ENCODE measurements at places on chromosomes 6 and 20.

GRCh38 chr6:84432619-84433018 is 205.2 kb upstream of the CEP162 start:
- no peak for DNase-seq

GRCh38 chr20:61968036-61968810 is 97.5 kb downstream of the TAF4 start:
- DNase-seq, result no peak

GRCh38 chr6:50724381-50725124 is 11.2 kb downstream of the TFAP2D start:
- no peak for DNase-seq

DNA sequence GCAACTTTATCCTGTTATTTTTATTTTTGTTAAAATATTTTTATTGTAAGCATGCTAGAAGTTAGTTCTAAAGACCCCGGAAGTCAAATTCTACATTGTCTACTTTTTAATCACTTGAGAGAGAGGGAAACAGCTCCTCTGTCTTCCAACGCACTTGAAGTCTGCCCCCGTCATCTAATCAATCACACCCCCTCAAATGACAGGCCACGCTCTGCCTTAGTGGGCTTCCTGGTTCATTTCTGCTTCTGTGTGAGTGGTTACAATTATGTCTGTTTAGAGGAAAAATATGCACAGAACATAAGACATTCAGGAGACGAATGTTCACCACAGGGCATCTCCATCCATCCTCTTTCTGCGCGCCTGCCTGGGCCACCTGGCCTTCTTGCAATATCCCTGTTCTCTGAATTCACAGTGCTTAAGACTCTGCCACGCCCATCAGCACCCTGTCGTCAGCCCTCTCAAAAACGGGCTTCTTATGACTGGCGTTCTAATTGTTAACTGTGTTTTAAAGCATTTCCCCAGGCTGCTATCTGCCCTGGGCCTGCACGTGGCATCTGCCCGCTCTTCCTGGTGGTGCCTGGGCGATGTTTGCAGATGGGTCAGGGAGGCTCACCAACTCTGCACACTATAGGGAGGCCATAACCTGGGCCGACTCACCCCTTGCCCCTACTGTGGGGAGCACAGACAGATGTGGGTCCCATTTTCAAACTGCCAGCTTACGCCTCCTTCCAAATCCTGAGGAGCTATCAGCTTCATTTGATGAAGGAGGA is 15.4 kb downstream of the DACT2 start:
- DNase-seq, result no peak

DNA sequence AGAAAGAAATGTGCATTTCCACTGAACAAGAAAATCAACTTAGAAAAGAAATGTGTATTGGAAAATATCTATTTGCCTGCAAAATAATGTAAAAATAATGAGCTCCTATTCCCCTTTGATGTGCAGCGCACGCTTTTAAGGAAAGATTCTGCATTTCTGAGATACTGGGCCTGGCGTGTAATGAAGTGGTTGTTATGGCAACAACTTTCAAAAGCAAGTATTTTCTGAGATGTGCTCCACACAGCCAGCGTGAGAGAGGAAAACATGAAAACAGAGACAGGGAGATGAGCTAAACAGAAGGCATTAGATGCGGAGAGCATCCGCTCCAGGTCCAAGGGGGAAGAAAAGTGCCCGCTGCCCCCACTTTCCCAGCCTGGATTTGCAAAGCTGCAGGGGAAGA is 39.1 kb upstream of the GTSF1L start:
- DNase-seq, result no peak

DNA sequence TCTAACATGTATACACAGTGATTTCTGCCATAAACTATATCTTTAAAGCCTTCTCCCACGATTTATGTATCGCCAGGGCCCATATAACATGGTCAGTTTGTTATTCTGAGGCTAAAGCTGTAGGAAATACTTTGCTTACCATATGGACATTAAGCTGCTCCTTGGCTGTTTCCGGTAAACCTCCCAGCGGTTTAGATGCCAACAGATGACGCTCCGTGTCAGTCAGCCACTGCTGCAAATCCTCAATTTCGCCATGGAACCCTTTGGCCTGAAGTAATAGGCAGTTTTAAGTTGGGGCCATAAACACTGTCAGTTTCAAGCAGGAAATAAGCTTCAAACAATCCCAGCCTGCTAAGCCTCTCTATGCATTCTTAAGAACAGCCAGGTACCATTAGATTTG is 145.4 kb downstream of the DST start:
- DNase-seq, result no peak

- no peak for DNase-seq
Measured at GRCh38 chr6:84854811-84855400, 90.5 kb upstream of the TBX18 start.

- DNase-seq, result no peak
Measured at GRCh38 chr6:155523821-155524651, 68.4 kb upstream of the NOX3 start.

DNA sequence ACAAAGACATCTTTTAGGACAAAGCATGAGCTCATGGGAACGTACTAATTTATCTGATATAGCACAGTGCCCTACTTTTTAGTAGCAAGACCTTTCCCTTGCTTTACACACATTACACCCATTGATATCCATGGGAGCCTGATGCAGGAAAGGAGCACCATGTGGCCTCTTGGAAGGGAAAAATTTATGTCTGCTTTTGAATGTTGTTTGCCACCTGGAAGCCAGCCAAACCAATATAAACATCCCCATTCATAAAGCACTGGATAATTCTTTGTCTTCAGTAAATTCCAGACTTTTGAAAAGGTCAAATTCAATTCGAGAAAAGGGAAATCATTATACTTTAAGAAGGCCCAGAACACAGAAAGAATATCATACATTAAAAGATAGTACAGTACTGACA is 152.3 kb upstream of the BEND6 start:
- DNase-seq, result no peak

DNA sequence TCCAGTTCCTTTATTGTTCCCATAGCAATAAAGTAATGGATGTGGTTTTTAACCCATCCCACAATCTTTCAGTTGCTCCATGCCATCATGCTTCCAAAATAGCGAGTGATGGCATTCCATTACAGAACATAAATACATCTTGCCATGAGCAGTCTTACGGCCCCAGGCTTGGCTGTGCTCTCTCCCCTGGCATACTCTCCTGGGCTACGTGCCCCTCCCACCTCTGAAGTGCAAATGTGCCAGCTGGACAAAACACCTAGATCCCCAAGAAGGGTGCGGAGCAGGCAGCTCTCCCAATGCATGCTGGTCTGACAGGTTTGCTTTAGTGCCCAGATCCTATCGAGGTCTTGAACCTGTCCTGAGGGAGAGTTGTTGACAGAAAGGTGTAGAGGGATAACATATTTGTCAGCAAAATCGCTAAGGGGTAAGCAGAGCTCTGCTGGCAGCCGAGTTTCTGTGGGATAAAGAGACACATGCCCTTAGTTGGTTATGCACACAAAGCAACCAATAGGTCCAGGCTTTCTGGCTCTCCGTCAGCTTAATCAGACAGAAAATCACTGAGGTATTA is 43.9 kb upstream of the PAX1 start:
- DNase-seq, result no peak

GRCh38 chr20:29878281-29878741 is 1379.2 kb upstream of the DEFB115 start:
- no peak for DNase-seq

- no peak for DNase-seq
Measured at GRCh38 chr20:36126836-36127527, 27.6 kb upstream of the EPB41L1 start.

Measured in amygdala (tissue), 56 donors.